ENCODE measurements at places on chromosomes 3 and 15. TPM values are rescaled to one million over a fixed set of nuclear protein-coding genes. Genes with fewer than 3 reads are reported as not detected.

The OXTR gene
- total RNA-seq, result not detected

The NANOGP8 gene
- not detected for total RNA-seq

The MED12L gene
- total RNA-seq, result not detected

The SLC28A2 gene
- total RNA-seq, result 7.2 TPM

The ZNF80 gene
- not detected for total RNA-seq

The NMD3 gene
- total RNA-seq, result 37.1 TPM

The NPAP1 gene
- total RNA-seq, result not detected

The FANCD2 gene
- total RNA-seq, result 6.1 TPM

DNA sequence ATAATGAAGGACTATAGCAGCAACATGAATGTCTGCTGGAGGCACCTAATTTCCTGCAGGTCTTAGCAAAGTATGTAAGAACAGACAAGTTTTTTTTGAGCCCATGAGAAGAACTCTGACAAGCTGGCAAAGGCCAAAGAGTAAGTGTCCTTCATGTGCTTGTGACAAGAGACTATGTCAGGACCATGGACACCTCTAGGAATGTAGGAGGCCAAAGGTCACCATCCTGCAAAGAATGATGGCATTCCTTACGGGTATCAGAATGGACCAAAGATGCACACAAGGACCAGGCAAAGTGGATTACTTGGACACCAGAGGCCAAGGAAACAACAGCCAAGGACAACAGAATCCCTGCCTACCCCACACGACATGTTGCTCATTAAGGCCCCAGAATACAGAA is 858.5 kb upstream of the CFAP20DC start:
- peaks cover under 1% of the 10 kb centered on the region for H3K4me1 ChIP-seq
- H3K27ac ChIP-seq, result no peak overlapping the region
- H3K4me3 ChIP-seq, result no peak overlapping the region

- DNase-seq, result no peak
- peaks cover 43% of the 10 kb centered on the region for H3K4me1 ChIP-seq
- H3K27me3 ChIP-seq, result no peaks in the 10 kb centered on the region
- peaks cover 14% of the 10 kb centered on the region for H3K36me3 ChIP-seq
- H3K27ac ChIP-seq, result no peak overlapping the region
Observed at GRCh38 chr3:120767106-120767505, 24.6 kb downstream of the GTF2E1 start.

- H3K27me3 ChIP-seq, result no peaks in the 10 kb centered on the region
- no peak for DNase-seq
- H3K27ac ChIP-seq, result no peak overlapping the region
Observed at GRCh38 chr3:155861476-155862183, 7.4 kb upstream of the SLC33A1 start.

GRCh38 chr3:192413461-192413860 is 313.9 kb downstream of the FGF12 start:
- no peak overlapping the region for H3K27ac ChIP-seq
- H3K36me3 ChIP-seq, result no peaks in the 10 kb centered on the region
- peaks cover 30% of the 10 kb centered on the region for H3K27me3 ChIP-seq
- DNase-seq, result no peak
- peaks cover 16% of the 10 kb centered on the region for H3K4me1 ChIP-seq

GRCh38 chr3:56778893-56779292 is 22.9 kb downstream of the ARHGEF3 start:
- peaks cover 40% of the 10 kb centered on the region for H3K4me1 ChIP-seq
- no peaks in the 10 kb centered on the region for H3K27me3 ChIP-seq
- H3K36me3 ChIP-seq, result no peaks in the 10 kb centered on the region
- no peak overlapping the region for H3K4me3 ChIP-seq
- DNase-seq, result no peak

DNA sequence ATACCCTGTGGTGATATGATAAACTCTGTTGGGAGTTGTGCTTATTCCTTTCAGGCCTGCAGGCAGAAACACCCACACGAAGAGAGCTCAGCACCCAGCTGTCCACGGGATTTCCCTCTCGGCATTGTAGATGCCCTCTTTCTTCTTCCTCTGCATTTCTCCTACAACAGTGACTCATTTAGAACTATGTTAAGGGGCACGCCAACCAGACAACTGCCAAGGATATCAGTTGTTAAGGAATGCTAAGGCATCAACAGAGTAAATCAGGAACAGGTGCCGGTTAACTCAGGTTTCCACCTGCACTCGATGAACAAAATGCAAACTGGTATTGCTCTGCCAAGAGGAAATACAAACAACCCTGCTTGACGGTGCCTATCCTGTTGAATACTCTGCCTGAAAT is 270.0 kb upstream of the PEX5L start:
- H3K27me3 ChIP-seq, result no peaks in the 10 kb centered on the region
- DNase-seq, result peak; percentile 2
- no peaks in the 10 kb centered on the region for H3K36me3 ChIP-seq

DNA sequence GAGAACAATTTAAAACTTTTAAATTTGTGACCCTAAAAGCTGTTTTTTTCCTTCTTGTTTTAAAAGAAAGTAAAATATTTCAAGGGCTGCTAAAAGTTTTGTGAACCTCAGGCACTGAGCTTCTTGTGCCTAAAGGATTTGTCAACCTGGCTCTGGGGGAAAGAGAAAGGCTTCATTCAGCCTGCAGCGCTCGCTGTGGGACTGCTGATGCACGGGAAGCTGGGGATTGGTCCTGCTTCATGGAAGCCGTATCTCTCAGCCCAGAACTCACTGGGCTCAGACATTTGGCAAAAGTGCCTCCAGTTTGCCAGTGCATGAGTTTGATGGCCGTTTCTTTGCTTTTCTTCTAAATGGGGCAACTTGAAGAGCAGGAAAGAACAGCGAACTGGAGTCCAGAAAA is 30.8 kb downstream of the TPRG1 start:
- H3K27ac ChIP-seq, result no peak overlapping the region
- no peaks in the 10 kb centered on the region for H3K4me1 ChIP-seq
- no peak overlapping the region for H3K4me3 ChIP-seq
- no peaks in the 10 kb centered on the region for H3K36me3 ChIP-seq
- peak; percentile 6 for DNase-seq

DNA sequence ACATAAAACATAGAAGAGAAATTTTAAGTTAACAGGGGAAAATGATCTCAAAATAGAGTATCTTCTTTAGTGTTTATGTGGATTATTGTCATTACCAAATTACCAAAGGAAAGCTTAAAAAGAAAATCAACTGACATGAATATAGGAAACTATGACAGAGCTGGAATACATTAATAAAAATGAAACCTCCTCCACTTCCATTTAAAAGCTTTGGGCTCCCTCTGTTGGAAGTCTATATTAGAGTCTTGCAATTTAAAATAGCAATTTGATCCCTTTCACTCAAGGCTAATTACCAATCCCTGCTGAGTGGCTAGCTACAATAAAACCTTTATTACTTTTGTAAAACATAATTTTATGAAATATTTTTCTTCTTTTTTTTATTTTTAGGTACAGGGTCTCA is 61.4 kb upstream of the IMPG2 start:
- no peaks in the 10 kb centered on the region for H3K36me3 ChIP-seq
- DNase-seq, result no peak
- no peak overlapping the region for H3K4me3 ChIP-seq

DNA sequence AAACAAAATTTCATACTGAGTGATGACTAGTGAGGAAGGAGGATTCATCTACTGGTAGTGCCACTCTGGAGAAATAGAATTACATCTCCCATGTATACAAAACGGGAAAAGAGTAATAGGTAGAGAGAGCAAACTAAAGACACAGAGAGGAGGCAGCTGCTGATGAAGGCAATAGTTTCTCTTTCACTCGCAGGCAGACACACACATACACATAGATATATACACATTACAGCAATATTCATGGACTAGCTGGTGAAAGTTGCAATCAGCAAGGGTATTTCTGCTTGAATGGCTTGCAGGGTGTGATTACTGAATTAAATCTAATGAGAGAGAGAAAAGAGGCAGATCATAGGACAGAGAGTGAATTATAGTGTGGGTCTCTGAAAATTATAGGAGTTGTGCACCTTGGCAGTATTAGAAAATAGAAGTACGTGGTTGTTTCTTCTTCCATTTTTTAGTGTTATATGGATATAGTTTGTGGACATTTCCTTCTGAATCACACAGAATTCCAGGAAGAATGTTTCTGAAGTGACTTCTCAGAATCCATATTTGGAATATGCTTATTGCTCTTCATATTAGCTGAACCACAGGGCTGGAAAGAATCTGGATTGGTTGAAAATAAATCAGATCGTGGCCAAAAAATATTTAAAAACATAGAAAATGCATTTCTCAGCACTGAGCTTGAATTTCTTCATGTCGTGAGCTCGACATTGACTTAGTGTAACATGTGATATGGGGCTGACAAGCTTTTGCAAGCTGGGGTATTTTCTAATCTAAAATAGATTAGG is 991.2 kb downstream of the TUSC7 start:
- no peak overlapping the region for H3K4me3 ChIP-seq
- H3K27me3 ChIP-seq, result no peaks in the 10 kb centered on the region
- no peaks in the 10 kb centered on the region for H3K36me3 ChIP-seq
- no peaks in the 10 kb centered on the region for H3K4me1 ChIP-seq
- H3K27ac ChIP-seq, result no peak overlapping the region

DNA sequence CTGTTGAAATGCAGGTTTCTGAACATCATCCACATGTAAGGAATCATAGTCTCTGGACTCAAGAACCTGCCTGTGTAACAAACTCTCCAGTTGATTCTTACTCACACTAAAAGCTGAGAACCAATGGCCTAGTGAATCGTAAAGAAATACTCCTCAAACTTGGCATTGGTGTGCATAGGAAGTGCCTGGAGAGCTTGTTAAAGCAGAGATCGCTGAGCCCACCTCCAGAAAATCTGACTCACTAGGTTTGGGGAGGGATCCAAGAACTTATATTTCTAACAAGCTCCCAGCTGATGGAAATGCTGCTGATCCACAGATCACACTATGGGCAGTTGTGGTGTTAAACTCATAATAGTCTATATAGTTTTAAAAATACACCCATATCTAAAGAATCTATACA is 55.8 kb upstream of the LMCD1 start:
- H3K36me3 ChIP-seq, result no peaks in the 10 kb centered on the region
- peaks cover 31% of the 10 kb centered on the region for H3K4me1 ChIP-seq
- H3K27ac ChIP-seq, result no peak overlapping the region
- no peak overlapping the region for H3K4me3 ChIP-seq

DNA sequence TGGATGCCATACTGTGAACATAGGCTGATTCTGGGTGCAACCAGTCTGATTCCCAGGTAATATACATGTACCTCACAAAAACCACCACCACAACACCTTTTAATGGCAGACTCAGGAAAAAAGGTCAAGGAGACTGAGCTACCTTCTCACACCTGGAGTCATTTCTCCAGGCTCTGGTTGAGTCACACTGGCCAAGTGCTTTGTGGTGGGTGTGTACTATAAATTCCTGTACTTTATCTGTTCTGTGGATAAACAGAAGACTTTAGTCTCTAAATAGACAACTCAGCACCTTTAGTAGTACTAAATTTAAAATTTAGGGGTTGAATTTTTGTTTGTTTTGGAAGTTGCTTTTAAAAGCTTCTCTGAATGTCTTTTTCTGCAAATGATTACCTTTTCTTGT is 46.7 kb downstream of the TOP2B start:
- H3K27me3 ChIP-seq, result no peaks in the 10 kb centered on the region
- peaks cover 75% of the 10 kb centered on the region for H3K36me3 ChIP-seq
- H3K4me3 ChIP-seq, result no peak overlapping the region
- peak; percentile 14 for DNase-seq
- H3K27ac ChIP-seq, result no peak overlapping the region

DNA sequence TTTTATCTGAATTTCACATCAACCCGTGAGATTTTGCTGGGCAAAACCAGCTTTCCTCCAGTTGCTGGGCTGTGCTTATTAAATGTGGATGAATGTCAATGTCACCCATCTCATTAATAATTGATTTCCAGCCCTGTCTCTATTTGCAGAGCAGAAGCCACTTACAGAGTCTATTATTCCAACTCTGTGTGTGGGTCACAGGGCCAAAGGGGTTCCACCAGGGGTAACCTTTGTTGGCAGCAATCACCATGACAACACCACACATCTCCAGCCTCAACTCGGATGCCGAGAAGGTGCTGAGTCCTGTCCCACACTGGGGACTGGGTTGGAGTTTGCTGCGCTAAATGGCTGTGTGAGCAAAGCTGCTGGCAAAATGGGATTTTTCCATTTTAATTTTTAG is 51.1 kb upstream of the WNT5A start:
- no peaks in the 10 kb centered on the region for H3K4me1 ChIP-seq
- H3K4me3 ChIP-seq, result no peak overlapping the region
- no peaks in the 10 kb centered on the region for H3K27me3 ChIP-seq

DNA sequence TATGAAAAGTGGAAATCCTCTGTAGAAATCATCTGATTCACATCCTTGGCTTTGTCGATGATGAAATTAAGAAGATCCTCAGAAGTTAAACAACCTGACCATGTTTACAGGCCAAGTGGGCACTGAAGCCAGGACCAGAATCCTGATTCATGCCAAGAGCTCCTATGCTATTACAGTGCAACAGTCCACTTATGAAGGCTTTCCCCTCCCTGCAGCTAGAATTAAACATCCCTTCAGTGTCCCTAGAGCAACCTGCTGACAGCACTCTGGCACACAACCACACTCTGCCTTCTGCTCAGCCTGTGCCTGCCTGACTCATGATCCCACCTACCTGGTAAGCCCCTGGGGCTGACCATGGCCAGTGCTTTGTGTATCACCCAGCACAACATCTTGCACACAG is 33.8 kb downstream of the TXNRD3 start:
- no peaks in the 10 kb centered on the region for H3K4me1 ChIP-seq
- H3K27me3 ChIP-seq, result no peaks in the 10 kb centered on the region
- no peaks in the 10 kb centered on the region for H3K36me3 ChIP-seq
- DNase-seq, result no peak
- H3K27ac ChIP-seq, result no peak overlapping the region

- H3K36me3 ChIP-seq, result no peaks in the 10 kb centered on the region
- DNase-seq, result no peak
- no peaks in the 10 kb centered on the region for H3K27me3 ChIP-seq
- H3K4me3 ChIP-seq, result no peak overlapping the region
- no peak overlapping the region for H3K27ac ChIP-seq
Observed at GRCh38 chr3:133887803-133888703, 7.6 kb downstream of the RAB6B start.

DNA sequence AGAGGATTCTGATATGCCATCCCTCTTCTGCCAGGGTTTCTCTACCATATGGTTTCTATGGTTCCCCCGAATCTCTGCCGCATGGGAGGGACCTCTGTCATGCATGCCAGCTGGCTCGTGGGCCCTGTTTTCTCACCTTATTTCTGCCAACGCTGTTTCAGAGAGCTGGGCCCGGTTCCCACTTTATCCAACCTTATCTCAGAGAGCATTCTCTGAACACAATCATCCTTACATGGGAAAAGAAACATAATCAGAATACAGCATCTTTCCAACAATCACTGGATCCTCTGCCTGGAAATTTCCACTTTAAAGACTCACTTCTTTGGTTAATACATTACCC is 234.5 kb upstream of the ZBTB20 start:
- no peak overlapping the region for H3K27ac ChIP-seq
- H3K4me3 ChIP-seq, result no peak overlapping the region
- H3K36me3 ChIP-seq, result no peaks in the 10 kb centered on the region

GRCh38 chr3:78041486-78041885 is 1001.6 kb downstream of the ROBO2 start:
- no peak overlapping the region for H3K4me3 ChIP-seq
- no peaks in the 10 kb centered on the region for H3K4me1 ChIP-seq
- no peak for DNase-seq
- no peaks in the 10 kb centered on the region for H3K36me3 ChIP-seq
